Cardiac muscle cell (in vitro differentiated cells and primary cell): ENCODE measurements at places on chromosomes 1 and 21. TPM values are rescaled to one million over a fixed set of nuclear protein-coding genes. Genes with fewer than 3 reads are reported as not detected.

Gene PLPPR4
- polyA plus RNA-seq: 3.7 and 4.7 TPM in 2 replicates

- DNase-seq: peak; percentile 24
Measured at GRCh38 chr1:235100194-235100772, 28.4 kb downstream of the TOMM20 start.

GRCh38 chr1:67566803-67567377 lies 118.1 kb upstream of the GADD45A start:
- peak; percentile 27 for DNase-seq

Gene TFF1
- not detected in 2 replicates for polyA plus RNA-seq

Gene ANGPTL3
- 0.94 TPM in 1 of 2 replicates, not detected in the other for polyA plus RNA-seq

DNA sequence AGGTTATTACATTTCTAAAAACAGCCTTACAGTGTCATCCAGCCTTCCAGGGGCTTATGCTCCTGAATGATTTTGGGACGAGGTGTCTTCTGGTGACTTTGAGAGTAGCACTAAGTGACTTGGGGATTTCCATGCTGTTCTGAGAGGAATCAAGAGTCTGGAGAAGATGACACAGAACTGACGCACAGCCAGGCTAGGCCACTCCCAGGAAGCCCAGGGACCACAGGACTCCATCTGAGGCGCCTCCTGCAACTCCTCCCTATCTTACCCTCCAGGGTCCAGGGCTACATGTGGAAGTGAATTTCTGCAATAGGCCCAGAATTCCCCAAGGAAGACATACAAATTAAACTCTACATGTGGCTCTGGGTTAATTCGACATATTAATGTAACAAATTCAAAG lies 92.5 kb downstream of the SLC25A24 start:
- peak; percentile 38 for DNase-seq

Gene CFHR2
- not detected in 2 replicates for polyA plus RNA-seq

DNA sequence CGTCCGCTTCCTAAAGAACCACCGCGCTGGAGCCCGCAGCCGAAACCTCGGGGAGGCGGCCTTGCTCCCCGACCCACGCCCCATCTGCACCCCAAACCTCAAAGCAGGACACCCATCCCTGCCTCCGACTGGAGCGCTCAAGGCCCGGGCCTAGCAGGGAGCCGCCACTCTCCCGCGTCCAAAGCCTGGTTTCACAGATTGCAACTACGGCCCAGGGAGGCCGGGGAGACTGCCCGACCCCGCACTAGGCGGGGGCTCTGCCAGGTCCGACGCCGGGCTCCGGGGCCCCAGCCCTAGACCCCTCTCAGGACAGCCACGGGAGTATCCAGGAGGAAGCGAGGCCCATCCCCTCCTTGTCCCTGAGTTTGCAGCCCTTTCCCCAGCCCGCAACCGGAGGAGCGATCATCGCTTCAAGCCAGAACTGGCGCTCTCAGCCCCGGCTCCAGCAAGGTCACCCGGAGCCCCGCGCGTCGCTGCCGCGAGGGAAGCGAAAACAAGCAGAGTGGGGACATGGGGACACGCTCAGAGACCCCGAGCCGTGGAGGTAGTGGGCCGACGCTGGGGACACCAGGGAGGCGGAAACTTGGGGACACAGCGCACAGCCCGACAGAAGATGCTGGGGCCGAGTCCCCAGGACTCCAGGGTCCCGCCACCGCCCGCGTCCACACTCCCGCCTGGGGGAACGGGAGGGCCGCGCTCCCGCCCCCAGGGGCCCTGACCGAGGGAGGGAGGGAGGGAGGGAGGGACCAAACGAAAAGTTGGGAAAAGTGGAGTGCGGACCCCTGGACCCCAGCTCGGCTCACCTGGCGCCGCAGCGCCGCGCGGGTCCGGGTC lies 433 bp downstream of the TMEM200B start:
- peak; percentile 53 for DNase-seq

GRCh38 chr1:43422995-43423671 lies 30.6 kb downstream of the HYI start:
- DNase-seq: no peak

Gene MASP2
- polyA plus RNA-seq: 0.39 and 0.40 TPM in 2 replicates

Gene ZNF697
- 0.25 and 1.1 TPM in 2 replicates for polyA plus RNA-seq

Gene ARHGEF16
- 5.8 and 6.0 TPM in 2 replicates for polyA plus RNA-seq

Gene IL19
- not detected in 2 replicates for polyA plus RNA-seq

- no peak for DNase-seq
Measured at GRCh38 chr1:59737638-59738037, 77.1 kb upstream of the HOOK1 start.

Gene PTGFR
- not detected in 2 replicates for polyA plus RNA-seq

- DNase-seq: no peak
Measured at GRCh38 chr1:204143276-204144041, 8.4 kb downstream of the ETNK2 start.

DNA sequence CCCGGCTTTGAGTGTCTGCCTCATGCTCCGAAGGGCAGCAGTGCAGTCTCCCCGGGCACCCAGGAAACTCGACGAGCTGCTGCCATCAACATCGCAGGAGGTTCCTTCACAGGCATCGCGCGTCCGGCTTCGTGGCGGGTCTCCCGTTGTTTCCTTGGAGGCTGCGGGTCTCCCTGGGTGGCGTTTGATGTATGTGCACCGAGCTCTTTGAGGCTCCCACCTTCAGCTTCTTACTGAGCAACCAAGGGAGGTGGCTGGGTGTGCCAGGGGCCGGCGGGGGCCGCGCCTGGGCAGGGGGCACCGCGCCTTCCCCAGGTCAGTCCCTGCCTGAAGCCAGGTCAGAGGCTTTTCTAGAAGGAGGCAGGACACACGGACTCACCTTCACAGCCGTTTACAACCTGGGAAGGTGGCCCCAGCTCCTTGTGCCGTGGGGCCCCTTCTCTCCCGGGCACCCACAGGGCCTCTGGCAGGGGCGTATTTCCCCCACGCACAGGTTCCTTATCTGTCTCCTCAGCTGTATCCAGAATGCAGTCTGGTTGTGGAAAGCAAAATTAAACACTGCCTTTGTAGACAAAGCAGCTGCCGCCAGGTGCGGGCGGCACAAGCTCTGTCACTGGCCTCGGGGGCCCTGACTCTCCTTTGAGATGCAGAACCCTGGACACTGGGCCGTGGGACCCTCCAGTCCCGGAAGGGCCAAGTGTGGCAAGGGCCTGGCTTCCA lies 21.7 kb upstream of the PEX10 start:
- no peak for DNase-seq

GRCh38 chr1:52139817-52140540 lies 1.9 kb upstream of the ZFYVE9 start:
- DNase-seq: peak; percentile 92

- no peak for DNase-seq
Measured at GRCh38 chr1:213089924-213090677, 39.1 kb downstream of the RPS6KC1 start.

DNA sequence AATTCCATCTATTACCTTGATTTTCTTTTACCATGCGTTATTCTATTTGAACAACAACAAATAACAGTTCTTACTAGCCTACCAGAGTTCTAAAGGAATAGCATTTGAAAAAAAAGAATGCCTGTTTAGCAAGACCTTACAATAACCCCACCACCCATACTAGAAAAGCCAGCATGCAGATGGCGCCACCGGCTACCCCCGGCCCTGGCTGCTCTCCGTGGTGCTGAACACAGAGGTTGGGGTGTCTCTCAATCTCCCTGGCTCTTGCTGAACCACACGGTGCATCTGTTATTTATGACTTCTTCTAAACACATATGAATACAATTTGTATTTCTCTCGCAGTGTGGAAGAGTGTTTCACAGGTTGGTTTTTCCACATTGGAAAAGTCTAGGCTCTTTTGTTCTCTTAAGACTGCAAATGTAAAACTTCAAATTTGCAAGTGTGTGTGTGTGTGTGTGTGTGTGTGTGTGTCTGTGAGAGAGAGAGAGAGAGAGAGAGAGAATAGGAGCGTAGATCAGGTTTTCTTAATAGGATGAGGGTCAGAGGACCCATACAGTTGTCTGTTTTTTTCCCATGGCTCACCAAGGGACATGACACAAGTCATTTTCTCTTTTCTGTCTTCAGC lies 13.6 kb downstream of the GRIK3 start:
- peak; percentile 85 for DNase-seq

DNA sequence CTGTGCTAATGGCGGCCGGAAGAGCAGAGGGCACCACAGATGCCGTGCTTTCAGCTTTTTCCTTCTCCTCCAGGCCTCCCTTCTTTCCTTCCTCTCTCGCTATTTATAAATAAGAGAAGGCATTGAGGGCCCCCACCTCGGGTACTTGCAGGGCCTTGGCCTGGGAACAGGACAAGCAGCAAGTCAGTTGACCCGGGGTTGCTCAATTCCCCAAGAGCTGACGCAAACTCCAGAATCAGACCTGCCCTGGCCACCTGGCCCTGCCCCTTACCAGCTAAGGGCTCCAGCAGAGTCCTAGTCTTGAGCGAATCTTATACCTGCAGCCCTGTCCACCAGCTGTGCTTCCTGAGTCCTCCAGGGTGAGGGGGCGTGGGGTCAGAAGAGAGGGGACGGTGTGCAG lies 13.5 kb downstream of the TNFRSF1B start:
- no peak for DNase-seq

- DNase-seq: no peak
Measured at GRCh38 chr1:160398823-160399222, 1.5 kb upstream of the VANGL2 start.

DNA sequence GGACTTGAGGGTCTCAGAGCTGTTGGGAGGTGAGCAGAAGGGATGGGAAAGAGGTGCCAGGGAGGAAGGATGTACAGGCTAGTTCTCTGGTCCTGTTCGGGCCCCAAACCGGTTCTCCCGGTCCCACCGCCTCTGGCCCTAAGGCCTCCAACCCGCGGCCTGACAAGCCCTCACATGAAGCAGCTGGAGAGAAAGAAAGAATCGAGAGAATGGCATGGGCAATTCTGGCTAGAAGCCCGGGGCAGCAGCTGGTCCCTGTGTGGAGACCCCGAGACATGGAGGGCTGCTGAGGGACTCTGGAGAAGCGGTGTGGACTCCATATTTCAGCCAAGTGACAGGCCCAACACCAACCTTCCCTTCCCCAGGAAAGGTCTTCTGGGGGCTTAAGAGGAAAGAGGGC lies 730 bp downstream of the CDC42SE1 start:
- peak; percentile 45 for DNase-seq

- DNase-seq: no peak
Measured at GRCh38 chr1:223621312-223621734, 44.2 kb downstream of the CAPN8 start.

Gene CHODL
- 1.5 and 2.3 TPM in 2 replicates for polyA plus RNA-seq

GRCh38 chr1:17891205-17892110 lies 136.3 kb downstream of the ACTL8 start:
- no peak for DNase-seq

GRCh38 chr1:247487057-247487456 lies 29.2 kb upstream of the OR2B11 start:
- DNase-seq: peak; percentile 49

DNA sequence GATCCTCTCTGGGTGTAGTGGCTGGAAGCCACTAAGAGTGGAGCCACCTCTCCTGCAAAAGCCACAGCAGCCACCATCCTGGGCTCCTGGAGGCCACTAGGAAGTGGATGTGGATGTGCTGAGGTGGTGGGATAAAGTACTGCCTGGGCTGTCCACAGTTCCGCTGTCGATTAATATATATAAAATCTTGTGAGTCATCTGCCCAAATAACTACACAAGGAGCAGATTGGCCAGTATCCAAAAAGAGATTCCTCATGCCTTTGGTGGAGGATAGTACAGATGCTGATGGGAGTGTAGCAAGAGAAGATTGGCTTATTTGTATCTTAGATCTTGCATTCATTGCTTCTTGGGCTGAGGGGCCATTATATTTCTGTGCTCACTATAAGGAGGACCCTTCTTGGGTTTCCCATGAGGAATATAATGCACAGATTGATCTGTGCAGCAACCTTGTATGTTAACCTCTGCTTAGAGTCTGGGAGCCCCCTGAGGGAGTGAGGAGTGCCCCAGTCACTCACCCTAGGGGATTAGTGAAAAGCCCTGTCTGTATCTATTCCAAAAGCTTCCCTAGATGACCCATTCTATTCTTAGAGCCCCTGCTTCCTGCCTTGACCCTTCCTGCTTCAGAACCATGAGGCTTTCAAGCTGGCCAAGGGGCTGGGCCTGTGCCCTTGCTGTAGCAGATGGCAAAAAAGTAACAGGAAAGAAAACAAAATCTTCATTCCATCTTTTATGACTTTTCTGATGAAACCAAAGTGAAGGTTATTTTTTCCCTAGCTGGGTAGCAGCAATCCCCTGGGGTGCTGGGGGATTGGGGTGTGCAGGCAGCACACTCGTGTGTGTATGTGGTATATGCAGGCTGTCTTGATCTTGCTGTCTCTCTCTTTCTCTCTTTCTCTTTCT lies 31.7 kb downstream of the RCSD1 start:
- no peak for DNase-seq

- DNase-seq: no peak
Measured at GRCh38 chr1:160486453-160486852, 36.6 kb downstream of the SLAMF6 start.

Gene HORMAD1
- polyA plus RNA-seq: not detected in 2 replicates

DNA sequence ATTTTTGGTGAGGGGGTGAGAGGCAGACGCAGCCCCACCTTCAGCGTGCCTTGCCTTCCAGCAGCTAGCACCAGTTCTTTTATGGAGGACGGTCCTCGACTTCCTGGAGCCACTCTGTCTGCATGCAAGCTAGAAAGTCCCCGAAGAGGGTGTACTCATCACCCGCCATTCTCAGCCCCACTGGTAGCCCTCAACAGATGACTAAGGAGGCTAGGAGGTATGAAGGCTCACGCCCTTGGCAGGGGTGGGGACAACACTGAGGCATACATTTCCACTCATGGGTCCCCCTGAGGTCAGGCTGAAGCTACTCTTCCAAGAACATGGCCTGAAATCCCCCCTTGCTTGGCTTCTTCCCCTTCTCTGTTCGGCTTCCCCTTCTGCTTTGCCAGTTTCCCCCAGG lies 8.9 kb upstream of the PTPRF start:
- DNase-seq: no peak

GRCh38 chr1:98133131-98133530 lies 212.3 kb upstream of the DPYD start:
- no peak for DNase-seq

GRCh38 chr1:211876851-211877590 lies 46.5 kb upstream of the LPGAT1 start:
- no peak for DNase-seq
